NCI-H1105 (cell line): ENCODE measurements at places on chromosomes 5 and 9.

GRCh38 chr5:167969998-167970397 lies 321.4 kb upstream of the WWC1 start:
- no peak for DNase-seq

GRCh38 chr5:2629045-2629444 lies 122.4 kb downstream of the IRX2 start:
- no peak for DNase-seq

DNA sequence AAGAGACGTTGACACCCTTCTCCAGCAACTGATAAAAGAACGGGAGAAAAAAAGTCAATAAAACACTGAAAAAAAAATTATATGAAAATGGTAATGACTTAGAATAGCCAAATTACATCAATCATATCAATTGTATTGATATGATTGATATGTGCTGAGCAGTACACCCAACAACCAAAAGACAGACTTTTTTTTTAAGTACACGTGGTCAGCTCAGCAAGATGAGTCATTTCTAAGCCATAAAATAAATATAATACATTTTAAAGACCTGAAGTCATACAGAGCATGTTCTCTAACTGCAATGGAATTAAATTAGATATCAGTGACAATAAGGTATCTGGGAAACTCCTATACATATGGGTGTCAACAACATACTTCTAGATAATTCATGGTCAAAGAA lies 30.9 kb upstream of the OLFM1 start:
- no peak for DNase-seq

DNA sequence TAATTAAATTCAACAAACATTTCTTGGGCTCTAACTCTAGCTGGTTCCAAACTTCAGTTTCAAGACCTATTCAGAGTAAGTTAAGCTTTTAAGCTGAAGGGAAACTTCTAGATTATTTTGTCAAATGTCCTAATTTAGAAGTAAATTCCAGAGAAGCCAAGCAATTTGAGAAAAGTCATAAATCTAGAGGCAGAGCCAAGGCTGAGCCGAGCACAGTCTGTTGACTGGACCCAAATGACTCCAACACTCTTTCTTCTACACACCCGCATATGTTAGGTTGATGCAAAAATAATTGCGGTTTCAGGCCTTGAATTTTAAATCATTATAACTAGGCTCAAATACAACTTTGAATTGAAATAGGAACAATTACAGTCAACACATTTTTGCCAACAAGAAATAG lies 319.7 kb downstream of the NFIB start:
- no peak for DNase-seq

DNA sequence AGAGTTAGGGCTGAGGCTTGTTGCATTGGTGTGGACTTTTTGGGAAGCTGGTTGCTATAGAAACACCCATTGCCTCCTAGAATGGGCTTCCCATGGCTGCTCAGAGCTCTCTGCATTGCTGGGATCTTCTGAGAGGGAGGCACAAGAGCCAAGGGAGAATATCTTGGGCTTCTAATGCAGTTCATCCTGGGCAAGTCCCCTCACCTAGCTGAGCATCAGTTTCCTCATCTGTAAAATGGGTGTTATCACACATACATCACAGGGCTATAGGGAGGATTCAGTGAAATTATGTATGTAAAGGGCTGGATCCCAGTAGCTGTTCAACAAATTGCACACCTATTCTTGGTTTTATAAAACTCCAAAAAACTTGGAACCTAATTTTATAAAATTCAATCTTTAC lies 106.1 kb upstream of the ALDH1B1 start:
- DNase-seq = no peak

DNA sequence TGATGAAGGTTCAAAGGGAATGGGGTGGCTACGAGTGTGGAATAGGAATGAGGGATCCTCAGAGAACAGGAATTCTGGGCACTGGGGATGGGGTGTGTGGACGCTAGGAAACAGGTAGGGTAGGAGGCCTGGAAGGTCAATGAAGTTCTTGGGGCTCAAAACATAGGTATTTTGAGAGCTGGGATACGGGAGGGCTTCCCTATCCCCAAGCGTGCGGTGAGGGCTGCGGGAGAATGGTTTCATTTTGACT lies 718 bp downstream of the QSOX2 start:
- DNase-seq = no peak

- no peak for DNase-seq
Measured at GRCh38 chr9:71097671-71098070, 23.8 kb downstream of the TRPM3 start.

DNA sequence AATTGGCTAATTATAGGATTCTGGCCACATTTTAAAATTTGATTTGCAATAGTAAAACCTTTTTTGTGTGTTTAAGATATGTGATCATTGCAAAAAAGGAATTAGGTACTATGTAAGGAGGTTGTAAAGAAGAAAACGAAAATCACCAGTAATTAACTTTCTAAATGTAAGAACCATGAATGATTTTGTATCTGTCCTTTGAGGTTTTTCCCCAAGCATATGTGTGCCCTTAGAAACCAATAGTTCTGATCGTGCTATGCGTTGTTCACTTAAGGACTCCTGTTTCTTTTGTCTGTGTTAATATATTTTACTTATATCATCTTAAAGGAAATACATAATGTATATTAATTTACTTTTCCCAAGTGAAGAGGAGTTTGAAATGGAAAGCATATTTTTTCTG lies 410.2 kb downstream of the PSAT1 start:
- DNase-seq = no peak

GRCh38 chr5:142132916-142133315 lies 24.3 kb downstream of the NDFIP1 start:
- no peak for DNase-seq

- DNase-seq = no peak
Measured at GRCh38 chr9:13437866-13438265, 158.4 kb upstream of the MPDZ start.

DNA sequence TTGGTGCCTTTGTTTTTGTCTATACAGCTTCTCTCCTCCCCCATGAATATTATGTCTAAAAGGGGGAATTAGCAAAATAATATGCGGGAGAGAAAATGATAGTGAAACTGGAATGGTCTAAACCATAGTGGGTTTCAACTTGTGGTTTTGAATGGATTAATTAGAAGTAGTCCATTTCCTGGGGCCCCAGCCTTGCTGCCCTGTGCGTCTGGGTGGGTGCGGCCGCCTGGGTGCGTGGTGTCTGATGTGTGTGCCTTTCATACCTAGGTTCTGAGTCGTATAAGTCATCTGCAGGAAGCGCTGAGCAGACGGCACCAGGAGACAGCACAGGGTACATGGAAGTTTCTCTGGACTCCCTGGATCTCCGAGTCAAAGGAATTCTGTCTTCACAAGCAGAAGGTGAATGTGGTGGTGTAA lies 120.0 kb upstream of the CACNA1B start:
- no peak for DNase-seq

DNA sequence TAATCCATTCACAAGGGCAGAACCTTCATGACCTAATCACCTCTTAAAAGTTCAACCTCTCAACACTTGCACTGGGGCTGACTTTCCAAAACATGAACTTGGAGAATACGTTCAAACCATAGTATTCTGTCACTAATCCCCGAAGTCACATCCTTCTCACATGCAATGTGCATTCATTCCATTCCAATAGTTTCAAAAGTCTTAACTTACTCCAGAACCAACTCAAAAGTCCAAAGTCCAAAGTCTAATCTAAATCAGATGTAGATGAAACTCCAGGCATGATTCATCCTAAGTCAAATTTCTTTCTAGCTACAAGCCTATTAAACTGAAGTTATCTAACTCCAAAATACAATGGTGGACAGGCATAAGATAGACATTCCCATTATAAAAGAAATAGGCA lies 21.7 kb upstream of the ADAMTSL1 start:
- no peak for DNase-seq

GRCh38 chr5:122413722-122414121 lies 101.7 kb downstream of the SNCAIP start:
- DNase-seq = no peak

DNA sequence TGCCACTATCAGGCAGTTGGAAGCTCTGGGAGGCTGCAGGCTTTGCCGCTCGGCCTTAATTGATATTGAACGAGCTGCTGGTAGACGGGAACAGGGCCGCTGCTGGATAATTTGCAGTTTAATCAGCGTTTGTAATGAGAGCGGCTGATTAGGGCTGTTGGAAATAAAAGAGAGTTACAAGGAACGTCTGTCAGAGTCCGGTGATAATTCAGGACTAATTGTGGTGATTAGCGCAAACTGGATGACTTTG lies 68.2 kb upstream of the TBCA start:
- DNase-seq = no peak

- no peak for DNase-seq
Measured at GRCh38 chr5:151179489-151179840, 21.9 kb upstream of the ANXA6 start.

- peak; percentile 37 for DNase-seq
Measured at GRCh38 chr9:97615439-97616072, 17.6 kb downstream of the TSTD2 start.

DNA sequence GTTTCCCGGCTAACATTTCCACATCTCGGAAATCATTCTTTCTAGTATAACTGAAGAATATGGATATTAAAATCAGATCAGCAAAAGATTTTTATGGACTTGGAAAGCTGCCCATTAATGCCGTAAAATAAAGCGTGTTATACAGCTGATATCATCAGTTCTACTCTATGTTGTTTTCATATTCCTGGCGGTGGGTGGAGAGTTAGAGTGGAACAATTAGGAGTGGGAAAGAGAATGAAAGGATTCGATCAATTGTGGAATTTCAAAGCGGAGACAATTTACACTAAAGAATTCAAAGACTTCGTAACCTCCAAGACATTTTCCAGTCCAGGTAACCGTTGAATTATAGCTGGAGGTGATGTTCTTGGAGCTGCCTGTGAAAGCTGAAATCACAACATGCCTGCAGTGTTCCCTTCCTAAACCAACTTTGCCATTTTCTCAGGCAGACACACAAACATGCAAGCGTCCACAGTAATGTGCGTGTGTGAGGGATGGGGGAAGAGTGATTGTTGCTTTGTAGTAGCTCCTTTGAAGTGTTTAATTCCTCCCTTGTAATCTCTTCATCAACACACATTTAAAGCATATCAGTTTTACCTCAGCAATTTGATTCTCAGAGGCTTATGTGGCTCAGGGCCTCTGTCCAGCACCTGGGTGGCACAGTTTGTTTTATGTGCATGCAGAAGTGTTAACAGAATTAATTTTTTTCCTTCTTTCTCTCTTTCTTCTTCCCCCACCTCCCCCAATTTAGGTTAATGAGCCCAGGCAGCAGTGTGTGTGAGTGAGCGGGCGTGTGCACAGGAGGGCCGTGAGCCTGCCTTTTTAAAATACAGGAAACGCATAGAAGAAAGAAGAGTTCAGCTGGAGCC lies 544.1 kb downstream of the RAB3C start:
- DNase-seq = no peak

GRCh38 chr5:180343831-180344695 lies 9.1 kb downstream of the GFPT2 start:
- no peak for DNase-seq
